ENCODE measurements at places on chromosomes 12 and 14.

DNA sequence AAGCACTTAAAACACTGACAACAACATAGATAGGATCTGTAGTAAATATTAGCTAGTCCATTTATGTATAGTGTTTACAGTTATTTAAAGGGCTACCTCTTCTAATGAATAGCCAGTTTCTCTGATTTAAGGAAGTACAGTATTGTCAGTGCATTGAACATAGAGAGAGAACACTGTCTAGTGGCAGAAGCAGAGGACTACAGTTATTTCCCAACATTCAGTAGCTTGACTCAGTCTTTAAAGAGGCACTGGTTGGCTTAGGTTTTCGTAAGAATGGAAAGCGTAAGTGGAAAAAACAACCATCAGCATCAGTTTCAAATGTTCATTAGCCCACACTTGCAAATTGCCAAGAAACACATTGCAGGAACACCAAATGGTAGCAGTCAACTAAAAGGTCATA, 125.0 kb upstream of the HMGA2 start:
- DNase-seq, result no peak

- no peak for DNase-seq
Observed at GRCh38 chr14:63290741-63291430, 27.8 kb downstream of the GPHB5 start.

DNA sequence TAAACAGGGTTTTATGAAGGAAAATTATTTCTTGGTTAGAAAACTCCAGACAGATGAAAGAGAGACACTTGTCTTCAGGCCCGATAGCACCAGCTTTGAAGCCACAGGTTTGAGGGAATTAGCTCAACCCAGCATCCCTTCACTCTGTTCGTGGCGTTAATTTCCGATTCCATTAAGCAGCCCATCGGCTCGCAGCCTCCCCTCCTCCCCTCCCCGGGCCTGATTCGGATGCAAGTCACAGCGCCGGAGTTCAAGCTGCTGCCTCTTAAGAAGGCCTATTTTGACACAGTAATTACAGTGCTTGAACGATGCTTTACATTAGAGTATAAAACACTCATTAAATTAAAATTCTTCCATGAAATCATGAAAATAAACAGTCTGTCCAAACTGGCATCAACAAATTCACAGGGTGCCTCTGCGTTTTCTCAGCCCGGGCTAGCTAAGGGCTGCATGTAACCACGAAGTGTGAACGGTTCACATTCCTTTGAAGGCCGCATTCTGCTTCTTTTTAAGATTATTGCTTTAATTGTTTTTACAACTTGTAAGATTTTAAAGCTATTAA, 145.8 kb downstream of the DICER1 start:
- DNase-seq, result peak; percentile 32

DNA sequence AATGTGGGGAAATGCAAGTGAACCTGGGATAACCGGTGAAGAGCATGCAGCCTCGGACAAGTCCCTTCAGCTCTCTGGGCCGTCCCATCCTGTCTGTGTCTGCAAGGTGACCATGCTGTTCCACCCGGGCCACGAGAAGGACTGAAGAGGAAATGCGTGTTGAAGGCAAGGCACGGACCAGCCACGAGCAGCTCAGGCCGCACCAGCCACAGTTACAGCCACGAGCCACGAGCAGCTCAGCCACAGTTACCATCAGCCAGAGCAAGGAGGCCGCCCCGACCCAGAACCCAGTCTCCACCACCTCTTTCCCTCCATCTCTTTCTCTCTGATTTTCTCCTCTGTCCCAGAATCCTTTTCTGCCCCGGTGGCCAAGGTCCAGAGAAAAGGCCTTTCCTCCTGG, 18.8 kb upstream of the GALNT9 start:
- DNase-seq, result peak; percentile 5

- DNase-seq, result no peak
Observed at GRCh38 chr12:115437061-115437567, 753.1 kb upstream of the TBX3 start.

DNA sequence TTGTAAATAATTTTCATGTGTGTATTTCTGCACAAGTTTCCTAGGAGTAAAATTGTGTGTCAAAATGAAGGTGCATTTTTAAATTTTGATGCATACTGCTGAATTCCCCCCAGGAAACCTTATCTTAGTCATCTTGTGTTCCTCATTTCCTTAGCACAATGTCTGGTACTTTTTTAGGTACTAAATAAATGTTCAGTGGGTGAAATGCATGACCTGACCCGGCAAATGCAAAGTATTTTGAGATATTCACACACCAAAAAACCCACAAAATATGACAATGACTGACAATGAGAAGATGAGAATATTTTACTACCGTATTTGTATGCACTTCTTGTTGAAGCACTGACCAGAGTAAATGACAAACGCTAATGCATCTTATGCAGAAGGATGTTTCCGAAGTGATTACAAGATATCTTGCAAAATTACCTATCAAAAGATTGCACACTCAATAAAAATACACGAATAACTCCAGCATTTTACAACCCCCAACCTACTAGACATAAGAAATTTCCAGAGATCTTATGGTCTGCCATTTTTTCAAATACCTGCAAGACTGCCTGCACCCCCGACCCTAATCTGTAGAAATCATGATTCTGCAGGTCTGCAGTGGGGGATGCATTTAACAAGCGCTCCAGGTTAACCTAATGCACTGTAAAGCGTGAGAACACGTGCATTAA, 895 bp upstream of the PRKAB1 start:
- DNase-seq, result no peak

DNA sequence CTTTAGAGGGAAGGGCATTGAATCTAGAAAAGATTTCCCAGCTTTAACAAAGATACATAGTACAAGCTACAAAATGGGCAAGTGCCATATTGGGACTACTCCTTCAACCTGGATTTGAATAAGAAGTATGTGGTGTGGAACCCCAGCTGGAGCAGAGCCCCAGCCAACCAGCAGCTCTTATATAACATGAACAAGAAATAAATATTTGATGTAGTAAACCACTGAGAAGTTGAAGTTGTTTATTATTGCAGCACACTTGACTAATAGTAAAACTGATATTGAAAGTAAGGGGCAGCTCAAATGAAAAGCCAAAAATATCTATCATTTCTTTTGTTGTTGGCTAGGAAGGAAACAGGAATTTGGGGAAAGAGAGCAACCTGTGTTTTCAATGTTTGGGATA, 701.8 kb downstream of the TMTC2 start:
- no peak for DNase-seq

GRCh38 chr12:124739953-124740561, 123.6 kb downstream of the SCARB1 start:
- DNase-seq, result no peak

DNA sequence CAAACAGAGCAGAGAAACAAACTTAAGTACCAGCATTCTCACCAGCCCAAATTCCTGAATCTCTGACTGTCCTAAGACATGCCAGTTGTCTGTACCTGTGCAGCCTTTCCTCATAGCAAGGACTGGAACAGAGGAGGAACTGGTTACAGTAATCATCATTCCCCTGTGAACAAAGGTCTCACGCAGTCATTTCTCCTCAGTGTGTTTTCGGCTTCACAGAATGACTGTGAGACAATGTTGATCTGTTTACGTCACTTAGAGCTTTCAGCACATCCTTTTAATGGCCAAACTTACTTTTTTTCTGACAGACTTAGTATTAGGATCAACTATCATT, 169.0 kb downstream of the FBXL14 start:
- no peak for DNase-seq

- DNase-seq, result no peak
Observed at GRCh38 chr14:76294876-76295275, 81.1 kb upstream of the ESRRB start.

DNA sequence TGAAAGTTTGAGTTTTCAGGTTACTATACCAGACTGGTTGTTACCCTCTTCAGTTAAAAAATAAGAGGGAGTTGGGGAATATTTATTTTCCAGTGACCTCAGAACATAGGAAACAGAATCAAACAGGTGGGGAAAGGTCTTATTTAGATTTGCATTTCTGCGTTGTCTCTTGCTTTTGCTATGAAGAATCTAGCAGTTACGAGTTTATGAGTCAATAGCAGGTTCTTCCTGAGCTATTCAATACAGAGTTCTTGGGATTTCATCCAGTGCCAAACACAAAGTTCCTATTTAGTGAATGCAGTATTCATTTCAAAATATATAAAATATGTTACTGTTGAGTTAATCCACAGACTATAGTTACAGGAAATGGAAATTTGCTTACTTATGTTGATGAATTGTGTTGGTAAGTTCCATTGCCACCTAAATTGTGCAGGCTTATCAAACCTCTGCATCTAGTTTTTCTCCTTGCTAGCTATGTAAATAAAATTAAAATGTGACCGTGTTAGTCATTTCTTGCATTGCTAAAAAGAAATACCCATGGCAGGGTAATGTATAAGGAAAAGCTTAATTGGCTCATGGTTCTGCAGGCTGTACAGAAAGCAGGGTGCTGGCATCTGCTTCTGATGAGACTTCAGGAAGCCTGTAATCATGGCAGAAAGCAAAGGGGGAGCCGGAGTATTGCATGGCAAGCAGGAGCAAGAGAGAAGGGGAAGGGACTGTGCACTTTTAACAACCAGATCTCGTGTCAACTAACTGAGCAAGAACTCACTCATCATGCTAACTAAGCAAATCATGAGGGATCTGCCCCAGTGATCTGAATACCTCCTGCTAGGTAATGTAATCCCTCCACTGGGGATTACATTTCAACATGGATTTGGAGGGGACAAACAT, 110.2 kb downstream of the KTN1 start:
- no peak for DNase-seq

DNA sequence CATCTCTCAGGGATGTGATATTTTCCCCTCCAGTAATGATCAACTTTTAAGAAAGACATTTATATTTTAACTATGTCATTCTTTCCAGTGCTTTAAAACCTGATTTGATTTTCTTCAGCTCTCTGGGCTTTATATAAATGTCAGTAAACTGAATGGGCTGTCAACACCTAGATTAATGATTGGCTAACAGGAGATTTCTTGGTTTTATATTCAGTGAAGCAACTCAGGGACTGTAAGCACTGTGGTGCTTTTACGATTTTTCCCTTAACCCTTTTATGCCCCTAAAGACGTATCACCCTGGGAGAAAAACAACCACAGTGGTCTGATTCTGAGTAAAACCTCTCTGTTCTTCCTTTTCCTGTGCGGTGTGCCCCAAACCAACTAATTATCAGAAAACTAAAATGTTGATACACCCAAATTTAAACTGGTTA, 38.0 kb downstream of the PTGER2 start:
- no peak for DNase-seq

- DNase-seq, result no peak
Observed at GRCh38 chr12:130155416-130156073, 6.7 kb upstream of the FZD10 start.

DNA sequence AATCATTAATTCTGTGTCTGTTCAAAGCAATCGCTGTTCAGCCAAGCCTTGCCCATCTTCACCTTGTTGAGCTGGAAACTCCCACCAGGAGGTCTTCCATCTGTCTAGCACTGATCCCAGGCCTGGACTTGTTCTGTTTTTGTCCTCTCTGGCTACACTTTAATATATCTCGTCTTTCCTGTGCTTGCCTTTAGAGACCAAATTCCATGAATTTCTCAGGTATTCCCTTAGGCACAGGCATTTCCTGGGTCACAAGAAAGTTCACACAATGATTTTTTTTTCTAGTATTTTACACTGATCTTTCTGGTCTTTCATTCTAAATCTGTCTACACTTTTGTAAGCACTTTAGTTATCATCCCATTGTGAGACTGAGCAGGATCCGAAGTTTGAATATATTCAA, 116.4 kb upstream of the CCND2 start:
- DNase-seq, result no peak

DNA sequence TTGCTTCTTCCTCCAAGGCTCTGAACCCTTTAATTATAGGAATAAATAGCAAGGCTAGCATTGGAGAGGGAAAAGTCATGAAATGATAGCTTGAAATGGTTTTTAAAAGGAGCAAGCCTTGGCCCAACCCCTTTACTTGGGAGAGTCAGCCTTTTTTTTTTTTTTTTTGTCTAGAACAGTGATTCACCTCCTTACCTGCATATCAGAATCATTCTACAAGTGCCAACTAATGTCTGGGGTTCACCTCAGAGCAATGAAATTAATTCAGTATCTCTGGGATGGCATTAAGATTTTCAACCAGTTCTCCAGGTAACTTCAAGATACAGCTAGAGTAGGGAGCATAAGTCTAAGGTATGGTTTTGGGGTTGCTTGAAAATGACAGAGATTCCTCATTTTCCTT, 41.3 kb upstream of the TMTC2 start:
- no peak for DNase-seq

DNA sequence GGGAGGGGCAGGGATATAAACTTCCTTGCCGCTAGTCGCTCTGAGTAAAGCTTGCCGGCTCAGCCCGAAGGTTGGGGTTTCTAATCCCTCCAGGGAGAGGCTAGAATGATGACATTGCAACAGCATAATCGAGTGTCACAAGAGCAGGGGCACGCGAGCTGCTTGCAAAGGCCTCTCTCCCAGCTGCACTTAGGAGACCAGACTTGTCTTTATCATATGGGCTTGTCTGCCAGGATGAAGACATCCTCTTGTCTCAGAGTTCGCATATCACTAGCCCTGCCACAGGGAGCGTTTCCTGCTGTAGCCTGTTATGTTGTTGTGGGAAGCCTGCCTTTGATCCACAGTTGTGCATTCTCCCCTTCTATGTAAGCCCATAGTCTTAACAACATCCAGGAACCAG, 180.0 kb downstream of the ESR2 start:
- no peak for DNase-seq

- DNase-seq, result no peak
Observed at GRCh38 chr12:99495799-99496198, 151.8 kb upstream of the GARIN6 start.

GRCh38 chr12:82554529-82554928, 132.2 kb upstream of the TMTC2 start:
- DNase-seq, result no peak

GRCh38 chr12:50112456-50113218, 601 bp downstream of the COX14 start:
- DNase-seq, result no peak

DNA sequence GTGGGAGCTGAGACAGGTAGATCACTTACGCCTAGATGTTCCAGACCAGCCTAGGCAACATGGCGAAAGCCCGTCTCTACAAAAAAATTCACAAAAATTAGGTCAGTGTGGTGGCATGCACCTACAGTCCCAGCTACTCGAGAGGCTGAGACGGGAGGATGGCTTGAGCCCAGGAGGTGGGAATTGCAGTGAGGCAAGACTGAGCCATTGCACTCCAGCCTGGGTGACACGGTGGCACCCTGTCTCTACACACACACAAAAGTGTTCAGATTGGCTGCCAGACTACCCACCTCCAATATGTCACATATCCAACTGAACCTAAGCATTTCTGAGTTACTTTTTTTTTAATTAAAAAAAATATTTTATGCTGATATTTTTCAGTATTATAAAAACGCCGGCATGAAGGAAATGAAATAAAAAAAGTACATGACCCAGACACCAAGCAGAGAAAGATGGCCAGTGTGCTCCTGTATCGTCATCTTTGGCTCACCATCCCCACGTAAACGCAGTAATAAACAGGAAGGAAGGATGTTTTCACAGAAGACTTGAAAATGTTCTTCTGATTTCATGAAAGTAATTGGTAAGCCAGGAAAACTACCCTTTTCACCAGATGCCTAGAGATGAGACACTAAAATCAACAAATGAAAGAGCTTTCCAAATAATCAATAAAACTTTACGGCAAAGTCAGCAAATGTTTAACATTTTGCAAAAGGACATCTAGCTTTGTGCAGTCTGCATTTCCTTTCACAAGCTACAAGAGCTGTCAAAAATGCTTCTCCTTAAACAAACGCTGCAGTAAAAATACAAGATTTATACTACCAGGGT, 26.4 kb downstream of the CDC42BPB start:
- no peak for DNase-seq

- DNase-seq, result no peak
Observed at GRCh38 chr14:21298358-21298757, 18.5 kb downstream of the RPGRIP1 start.

- no peak for DNase-seq
Observed at GRCh38 chr12:31308116-31308515, 17.8 kb downstream of the SINHCAF start.

All from glutamatergic neuron (in vitro differentiated cells).